Nephron progenitor cell (in vitro differentiated cells): ENCODE measurements at places on chromosomes 3 and 15.

- no peak for DNase-seq
Observed at GRCh38 chr15:62962101-62962995, 80.2 kb upstream of the TPM1 start.

DNA sequence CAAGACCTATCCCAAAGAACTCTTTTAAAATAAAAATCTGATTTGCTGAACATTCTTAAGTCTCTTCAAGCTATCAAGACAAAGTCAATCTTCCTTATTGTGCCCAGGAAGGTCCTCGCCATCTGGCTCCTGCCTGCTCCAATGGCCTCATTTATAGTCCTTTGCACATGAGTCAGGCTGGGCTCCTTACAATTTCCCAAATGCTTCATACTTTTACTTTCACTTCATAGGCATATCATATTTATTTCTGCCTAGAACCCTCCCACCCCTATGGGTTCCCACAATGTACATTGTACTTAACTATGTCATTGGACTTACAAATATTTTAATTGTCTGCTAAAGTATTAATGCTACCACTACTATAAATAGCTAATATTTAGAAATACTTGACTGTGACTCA is 9.1 kb downstream of the THRB start:
- no peak for DNase-seq

- DNase-seq = no peak
Observed at GRCh38 chr3:76324101-76324500, 538.8 kb upstream of the ZNF717 start.

GRCh38 chr3:61617651-61618050 is 56.3 kb downstream of the PTPRG start:
- no peak for DNase-seq

GRCh38 chr15:48393645-48394506 is 62.6 kb downstream of the DUT start:
- DNase-seq = no peak

- DNase-seq = no peak
Observed at GRCh38 chr15:85534031-85534430, 153.6 kb downstream of the AKAP13 start.

DNA sequence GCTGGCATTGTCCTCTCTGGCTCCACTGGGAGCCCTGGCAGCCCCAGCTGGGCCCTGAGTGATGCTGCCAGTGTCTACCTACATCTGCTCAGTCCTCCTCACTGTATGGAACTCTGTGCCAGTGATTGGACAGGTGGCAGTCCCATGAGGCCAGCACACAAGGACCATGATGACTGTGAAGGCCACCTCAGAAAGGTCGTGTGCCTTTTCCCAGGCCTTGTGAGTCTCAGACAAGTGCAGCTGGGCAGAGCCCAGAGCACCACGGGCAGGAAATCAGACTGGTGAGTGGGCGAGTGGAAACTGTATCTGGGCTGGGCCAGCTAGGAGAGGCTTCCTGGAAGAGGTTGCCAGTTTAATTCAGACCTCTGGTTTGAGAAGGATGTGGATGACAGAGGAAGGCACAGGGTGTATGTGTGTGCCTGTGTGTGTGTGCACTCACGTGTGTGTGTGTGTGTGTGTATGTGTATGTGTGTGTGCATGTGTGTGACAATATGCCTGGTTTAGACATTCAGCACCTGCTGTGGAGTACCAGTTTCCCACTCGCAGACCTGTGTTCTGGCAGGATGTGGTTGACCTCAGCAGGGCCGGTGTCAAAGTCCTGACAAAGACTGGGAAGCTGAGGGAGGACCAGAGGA is 7.0 kb downstream of the MAPKAPK3 start:
- no peak for DNase-seq

GRCh38 chr15:90531147-90531546 is 1.4 kb downstream of the CRTC3 start:
- no peak for DNase-seq

DNA sequence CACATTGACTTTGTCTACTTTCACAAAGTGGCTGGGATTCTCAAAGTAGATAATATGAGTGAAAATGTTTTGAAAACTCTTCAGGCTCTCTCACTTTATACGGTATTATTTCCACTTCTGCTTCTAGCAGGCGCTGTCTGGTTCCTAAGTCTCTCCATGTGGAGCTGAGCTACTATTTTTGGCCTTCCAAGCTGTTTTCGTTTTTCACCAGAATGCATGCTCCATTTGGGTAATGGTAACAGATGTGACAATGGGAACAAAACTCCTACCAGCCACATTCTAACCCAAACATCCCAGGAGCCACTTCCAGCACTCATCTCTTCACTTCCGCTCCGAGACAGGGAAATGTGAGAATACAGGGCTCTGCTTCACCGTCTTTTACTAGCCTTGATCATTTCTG is 586.7 kb downstream of the NTRK3 start:
- DNase-seq = no peak

GRCh38 chr15:77004189-77004588 is 9.3 kb downstream of the PSTPIP1 start:
- DNase-seq = no peak

GRCh38 chr3:71066849-71067261 is 516.7 kb downstream of the FOXP1 start:
- no peak for DNase-seq

DNA sequence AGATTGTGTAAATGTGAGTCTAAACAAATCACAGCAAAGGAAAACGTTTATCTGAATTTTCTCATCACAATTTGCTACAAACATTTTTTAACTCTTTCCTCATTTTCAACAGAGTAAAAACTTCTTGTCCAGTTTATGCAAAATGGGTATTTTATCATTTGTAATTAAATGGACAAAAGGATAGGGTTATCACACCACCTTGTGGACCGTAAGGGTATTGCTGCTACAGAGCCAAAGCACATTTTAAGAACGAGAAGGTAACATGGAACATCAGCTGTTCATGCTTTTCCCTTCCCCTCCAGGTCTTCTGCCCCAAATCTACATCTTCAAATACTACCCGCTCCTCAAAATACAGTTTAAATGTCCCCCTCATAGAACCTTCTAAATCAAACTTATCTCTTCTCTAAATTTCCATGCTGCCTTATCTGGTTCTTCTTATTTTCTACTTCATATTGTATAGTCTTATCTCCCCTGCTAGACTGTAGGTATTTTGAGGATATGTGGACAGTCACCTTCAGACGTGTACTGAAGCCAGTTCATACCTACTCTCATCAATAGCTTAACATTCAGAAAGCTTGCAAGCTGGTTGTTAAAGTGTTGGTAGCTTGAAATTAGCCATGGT is 12.8 kb upstream of the SETMAR start:
- DNase-seq = peak; percentile 43

GRCh38 chr3:71355862-71356261 is 227.7 kb downstream of the FOXP1 start:
- DNase-seq = no peak

GRCh38 chr3:4703054-4703480 is 209.9 kb downstream of the ITPR1 start:
- no peak for DNase-seq

GRCh38 chr15:70362350-70362749 is 264.6 kb upstream of the TLE3 start:
- no peak for DNase-seq

- no peak for DNase-seq
Observed at GRCh38 chr3:4491855-4492207, 1.3 kb upstream of the ITPR1 start.

- DNase-seq = no peak
Observed at GRCh38 chr15:56249092-56249491, 5.4 kb upstream of the RFX7 start.

DNA sequence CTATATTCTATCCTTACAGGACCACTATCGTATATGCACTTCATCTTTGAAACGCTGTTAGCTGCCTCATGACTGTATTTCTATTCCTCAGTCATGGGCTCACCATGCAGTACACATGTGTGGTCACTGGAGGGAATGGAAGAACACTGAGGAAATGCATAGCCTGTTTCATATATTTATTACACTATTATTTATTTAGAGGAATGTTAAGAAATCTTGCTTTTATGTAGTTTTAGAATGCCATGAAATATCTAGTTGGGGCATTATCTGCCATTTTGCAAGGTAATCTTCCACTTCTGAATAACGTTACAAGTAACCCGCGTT is 155.7 kb downstream of the IGF1R start:
- no peak for DNase-seq

- DNase-seq = no peak
Observed at GRCh38 chr3:63514678-63515077, 137.8 kb upstream of the SNTN start.

- DNase-seq = no peak
Observed at GRCh38 chr15:47711655-47712054, 5.7 kb upstream of the SEMA6D start.

GRCh38 chr3:136075218-136075808 is 109.8 kb downstream of the PPP2R3A start:
- peak; percentile 73 for DNase-seq

DNA sequence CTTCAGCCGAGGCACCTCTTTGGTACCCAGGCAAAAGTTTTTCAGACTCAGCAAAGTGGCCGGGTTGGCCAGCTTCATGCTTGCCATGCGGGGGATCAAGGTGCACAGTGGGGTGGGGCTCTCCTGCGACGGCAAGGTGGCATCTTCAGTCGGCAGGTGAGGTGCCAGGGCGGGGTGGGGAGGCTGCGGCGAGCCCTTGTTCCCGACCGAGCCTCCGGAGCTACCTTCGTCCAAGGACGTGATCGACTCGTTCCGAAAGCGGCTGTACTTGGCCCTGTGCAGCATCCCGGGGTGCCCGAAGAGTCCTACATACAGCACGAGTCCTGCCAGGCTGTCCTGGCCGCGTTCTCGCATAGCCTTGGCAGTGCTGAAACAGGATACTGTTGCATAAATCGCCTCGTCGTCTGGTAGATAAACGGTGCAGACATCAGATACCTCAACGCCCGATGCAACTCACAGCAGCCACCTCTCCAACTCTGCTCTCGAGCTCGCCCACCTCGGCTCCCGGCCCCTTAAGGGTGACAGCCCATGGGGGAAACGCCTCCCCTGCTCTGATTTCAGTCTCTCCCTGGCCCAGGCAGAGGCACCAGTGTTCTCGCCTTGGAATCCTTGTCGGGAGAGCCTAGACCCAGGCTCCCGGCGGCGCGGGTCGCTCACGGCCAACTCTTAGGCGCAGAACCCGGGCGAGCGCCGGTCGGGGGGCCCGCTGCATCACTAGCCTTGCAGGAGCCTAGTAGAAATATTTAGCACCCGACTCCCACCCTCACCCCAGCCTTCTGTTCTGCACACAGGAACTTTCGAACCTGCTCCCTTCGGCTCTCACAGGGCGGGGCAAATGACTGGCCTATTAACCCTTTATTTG is 826 bp downstream of the SHC4 start:
- DNase-seq = peak; percentile 55

GRCh38 chr15:87556886-87557285 is 699.7 kb downstream of the NTRK3 start:
- DNase-seq = no peak

DNA sequence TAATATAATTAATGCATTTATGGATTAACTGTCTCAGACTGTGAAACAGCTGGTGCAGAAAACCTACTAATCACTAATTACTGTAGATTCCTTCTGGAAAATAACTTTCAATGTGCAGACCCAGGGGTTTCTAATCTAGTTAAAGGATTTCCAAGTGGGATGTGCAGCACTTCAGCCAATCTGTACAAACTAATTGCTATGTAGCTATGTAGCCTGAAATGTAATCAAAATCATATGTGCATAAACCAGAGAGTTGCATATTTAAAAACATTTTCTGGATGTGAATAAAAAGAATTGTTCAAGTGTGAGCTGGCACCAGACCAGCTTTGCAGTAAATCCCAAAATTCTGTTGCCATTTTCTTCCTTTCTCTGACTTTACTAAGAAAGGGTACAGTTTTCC is 127.5 kb upstream of the CD96 start:
- no peak for DNase-seq

DNA sequence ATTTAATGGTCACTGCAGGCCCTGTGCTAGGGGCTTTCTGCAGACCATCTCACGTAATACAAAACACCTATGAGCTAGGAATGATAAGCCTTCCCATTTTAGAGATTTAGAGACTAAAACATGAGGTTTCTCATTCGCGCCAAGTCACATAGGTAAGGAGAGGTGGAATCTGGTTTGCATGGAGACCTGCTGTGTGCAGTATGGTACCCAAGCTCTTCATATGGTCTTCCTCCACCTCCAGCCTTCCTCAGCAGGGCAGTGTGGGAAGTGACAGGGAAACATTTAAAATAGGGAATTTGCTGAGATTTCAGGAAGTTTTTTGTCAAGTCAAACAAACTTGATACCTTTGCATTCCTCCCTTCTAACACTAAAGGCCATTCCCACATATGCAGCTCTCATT is 337.6 kb downstream of the IL20RB start:
- no peak for DNase-seq
